Progenitor cell of endocrine pancreas (in vitro differentiated cells): ENCODE measurements at places on chromosomes 7 and 10.

GRCh38 chr7:91847876-91848588 is 32.5 kb downstream of the MTERF1 start:
- no peak for DNase-seq

DNA sequence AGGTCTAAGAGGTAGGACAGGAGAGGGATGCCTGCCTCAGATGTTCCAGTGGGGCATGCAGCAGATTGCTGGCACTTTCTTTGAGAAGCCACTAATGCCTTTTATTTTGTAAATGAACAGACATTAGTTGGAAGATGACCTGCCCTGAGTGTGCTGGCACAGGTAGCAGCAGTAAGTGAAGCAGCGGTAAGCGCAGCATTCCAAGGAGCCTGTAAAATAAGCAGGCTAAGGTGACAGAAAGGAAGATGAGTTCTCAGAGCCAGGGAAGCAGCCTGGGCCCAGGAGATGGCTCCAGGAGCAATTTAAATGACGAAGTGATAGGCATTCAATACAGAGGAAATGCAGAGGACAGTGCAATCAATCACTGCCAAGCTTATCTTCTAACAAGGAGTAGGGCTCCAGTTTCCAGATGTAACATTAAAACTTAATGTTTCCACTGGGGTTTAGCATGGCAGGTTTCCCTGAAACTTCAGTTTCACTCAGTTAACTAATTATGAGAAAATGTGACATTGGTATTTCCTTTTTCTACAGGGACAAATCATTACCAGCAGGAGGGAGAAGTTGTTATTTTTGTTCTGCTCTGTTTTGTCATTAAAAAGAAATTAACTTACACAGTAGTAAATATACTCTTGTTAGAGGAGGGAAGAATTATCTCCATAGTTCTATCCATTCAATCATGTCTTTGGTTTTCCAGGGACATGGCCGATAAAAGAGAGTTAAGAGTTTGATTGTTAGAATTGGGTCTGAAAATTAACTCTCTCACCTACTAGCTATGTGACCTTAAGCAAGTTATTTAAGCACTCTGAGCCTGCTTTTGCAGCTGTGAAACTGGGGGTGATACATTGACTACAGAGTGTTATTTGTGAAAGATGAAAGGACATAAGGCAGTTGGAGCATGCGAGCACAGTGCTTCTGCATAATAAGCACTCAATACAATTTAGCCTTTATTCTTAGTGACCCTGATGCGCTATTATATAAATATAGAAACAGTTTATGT is 96.6 kb upstream of the PTN start:
- DNase-seq = no peak

DNA sequence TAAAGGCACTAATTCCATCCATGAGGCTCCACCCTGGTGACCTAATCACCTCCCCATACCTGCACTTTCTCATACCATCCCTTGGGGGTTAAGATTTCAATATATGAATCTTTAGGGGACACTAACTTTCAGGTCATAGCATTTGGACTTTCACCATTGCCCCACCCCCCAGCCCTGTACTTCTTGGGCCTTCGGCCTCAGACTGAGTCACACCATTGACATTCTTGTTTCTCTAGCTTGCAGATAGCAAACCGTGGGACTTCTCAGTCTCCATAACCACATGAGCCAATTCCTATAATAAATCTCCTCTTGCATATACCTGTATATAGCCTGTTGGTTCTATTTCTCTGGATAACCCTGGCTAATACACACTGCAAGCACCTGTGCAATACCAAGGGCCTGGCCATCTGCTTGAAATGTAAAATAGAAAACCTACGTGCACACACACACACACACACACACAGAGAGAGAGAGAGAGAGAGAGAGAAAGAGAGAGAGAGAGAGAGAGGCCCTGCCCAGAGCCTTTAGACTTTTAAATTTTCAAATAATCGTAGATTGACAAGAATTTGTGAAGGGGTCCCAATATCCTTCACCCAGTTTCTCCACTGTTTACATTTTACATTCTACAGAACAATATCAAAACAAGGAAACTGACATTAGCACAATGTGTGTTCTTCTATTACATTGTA is 25.3 kb downstream of the ANXA8 start:
- no peak for DNase-seq

DNA sequence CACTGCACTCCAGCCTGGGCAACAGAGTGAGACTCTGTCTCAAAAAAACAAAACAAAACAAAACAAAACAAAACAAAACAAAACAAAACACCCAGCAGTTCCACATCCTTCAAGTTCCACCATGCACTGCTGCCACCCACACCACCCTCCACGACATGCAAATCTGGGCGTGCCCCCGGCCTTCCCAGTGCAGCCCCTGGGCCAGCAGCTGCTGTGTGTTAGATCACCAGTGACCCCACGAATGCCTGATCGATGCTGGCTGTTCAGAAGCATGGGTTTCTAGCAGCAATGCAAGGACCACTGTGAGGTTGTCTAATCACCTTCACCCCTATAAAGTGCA is 36.3 kb downstream of the ELFN1 start:
- no peak for DNase-seq

DNA sequence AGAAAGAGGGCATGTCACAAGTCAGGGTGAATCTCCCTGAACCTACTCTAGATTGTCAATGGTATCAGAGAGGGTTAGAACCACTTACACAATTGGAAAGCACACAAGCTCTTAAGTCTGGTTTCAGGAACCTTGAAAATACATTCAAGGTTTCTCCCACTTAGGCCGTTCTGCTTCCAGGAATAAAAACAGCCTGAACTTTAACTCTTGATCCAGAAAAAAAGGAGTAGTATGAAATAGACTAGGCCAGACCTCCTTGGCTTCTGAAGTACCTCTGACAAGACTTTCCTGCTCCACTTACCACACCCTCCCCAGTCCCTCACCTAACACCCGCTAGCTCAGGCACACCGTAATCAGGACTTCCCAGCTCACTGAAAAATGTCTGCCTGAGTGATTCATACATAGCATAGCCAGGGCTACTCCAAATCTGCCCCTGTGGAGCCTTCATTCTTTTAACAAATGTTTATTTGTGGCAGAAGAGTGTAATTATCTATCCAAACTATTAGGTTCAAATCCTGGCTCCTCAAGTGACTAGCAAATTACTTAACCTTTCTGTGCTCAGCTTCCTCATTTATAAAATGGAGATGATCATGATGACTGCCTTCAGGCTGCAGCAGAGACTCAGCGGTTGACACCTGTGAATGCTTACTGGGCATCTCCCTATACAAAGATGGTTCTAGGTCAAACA is 30.3 kb upstream of the IL6 start:
- no peak for DNase-seq

DNA sequence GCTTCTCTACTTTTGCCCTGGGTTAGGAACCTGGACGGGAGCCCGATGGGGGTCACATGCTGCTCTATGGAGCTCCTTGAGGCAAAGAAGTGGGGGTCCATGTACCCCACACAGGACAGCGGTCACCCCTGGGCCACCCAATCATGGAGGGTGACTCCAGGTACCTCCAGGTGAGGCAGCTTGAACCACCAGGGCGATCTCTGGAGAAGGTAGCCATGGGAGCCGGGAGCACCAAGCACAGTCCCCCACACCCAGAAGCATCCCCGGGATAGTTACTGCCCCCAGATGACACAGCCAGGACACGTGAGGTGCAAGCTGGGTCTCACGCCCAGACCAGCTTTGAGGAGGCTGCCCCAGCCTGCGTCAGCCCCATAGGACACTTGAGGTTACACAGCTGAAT is 58.4 kb downstream of the C10orf143 start:
- no peak for DNase-seq

- DNase-seq = no peak
Measured at GRCh38 chr10:34590793-34591192, 224.3 kb downstream of the PARD3 start.

DNA sequence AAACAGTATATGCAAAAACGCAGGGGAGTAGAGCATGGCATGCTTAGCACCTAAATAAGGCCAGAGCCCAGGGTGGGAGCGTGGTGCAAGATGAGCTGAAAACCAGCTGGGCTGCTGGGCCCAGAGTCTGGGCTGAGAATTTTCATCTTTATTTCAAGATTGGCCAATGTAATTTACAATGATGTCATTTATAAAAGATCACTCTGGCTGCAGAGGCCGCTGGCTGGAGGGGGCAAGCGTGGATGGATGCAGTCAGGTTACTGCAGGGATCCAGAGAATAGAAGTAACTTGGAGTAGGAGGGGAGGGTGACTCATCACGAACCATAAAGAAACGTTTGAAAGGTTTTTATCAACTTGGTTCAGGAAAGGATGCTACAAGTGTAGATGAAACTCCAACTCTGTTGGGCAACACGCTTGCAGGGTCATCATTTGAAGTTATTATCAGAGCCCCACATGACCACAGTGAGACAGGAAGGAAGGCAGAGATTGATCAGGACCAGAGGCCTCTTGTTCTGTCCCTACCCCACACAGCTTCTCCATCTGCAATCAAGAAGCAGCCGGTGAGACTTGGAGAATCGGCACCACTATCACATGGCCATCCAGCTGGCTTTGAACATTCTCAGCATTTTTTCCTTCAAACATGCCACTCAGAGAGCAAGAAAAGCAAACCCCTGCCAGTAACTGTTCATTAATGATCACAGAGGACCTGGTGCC is 49.2 kb downstream of the ODAD2 start:
- no peak for DNase-seq

DNA sequence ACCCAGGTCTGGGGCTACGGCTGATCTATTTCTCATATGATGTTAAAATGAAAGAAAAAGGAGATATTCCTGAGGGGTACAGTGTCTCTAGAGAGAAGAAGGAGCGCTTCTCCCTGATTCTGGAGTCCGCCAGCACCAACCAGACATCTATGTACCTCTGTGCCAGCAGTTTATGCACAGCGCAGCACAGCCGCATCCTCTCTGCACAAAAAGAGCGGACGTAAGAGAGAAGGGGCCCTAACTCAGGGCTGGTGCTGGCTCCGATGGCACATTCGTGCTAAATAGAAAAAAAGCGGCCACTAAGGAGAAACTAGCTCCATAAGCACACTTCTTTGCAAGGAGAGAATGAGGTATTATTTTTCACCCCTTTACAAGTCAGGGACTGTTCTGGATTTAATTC is 28.3 kb upstream of the PRSS1 start:
- DNase-seq = no peak

GRCh38 chr10:29105516-29106215 is 183.2 kb upstream of the LYZL1 start:
- DNase-seq = no peak

DNA sequence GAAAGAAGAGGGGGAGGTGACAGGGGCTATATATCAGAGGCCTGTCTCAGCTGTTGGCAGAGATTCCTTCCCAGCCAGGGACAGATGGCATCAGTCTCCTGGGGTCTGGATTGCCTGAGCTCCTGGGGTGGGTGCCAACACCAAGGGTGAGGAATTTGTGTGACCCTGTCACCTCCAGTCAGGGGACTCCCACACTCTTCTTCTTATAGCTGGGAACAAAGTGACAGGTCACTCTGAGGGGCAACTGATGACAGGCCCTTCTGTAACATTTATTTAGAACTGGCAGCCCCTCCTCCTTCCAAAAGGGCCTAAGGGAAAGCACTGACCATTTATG is 53.7 kb upstream of the DUSP5 start:
- no peak for DNase-seq

- no peak for DNase-seq
Measured at GRCh38 chr10:78578929-78579328, 489.8 kb upstream of the ZMIZ1 start.

DNA sequence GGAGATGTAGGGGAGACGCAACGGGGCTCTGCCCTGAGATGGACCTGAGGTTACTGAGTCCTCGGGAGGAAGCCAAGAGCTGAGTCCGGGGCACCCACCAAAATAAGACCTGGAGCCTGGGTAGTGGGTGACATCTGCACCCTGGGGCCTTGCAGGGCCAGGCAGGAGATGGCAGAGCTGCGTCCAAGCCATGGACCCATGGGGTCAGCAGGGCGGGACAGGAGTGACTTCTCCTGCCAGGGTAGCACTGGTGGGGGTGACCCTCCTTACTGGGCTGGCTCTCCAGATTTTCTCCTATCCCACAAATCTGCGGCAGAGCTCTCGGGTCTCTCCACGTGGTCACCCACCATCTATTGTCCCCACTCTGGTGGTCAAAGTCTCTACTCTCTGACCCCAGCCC is 2.1 kb downstream of the GHRHR start:
- DNase-seq = no peak

- no peak for DNase-seq
Measured at GRCh38 chr10:99742701-99743100, 10.7 kb downstream of the CUTC start.
